ENCODE measurements at places on chromosomes 2 and 18.

- DNase-seq = peak; percentile 14
These were observed 937 bp upstream of the LANCL1 start for GRCh38 chr2:210477496-210477895.

DNA sequence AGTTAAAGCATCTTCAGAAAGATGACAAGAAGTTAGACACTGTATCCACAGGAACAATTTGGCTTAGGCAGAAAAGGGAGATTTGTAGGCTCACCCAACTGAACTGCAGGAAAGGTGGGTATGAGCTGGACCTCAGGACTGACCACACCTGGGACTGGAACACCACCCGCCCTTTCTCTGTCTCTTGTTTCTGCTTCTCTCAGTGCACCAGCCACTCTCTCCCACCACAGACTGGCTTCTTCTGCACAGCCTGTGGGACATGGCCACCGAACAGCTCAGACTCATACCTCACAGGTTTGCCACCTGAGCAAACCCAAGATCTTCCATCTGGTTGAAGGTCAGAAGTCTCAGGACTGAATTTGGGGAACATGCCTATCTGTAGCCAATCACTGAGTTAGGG, 14.2 kb upstream of the MALT1 start:
- DNase-seq = no peak

DNA sequence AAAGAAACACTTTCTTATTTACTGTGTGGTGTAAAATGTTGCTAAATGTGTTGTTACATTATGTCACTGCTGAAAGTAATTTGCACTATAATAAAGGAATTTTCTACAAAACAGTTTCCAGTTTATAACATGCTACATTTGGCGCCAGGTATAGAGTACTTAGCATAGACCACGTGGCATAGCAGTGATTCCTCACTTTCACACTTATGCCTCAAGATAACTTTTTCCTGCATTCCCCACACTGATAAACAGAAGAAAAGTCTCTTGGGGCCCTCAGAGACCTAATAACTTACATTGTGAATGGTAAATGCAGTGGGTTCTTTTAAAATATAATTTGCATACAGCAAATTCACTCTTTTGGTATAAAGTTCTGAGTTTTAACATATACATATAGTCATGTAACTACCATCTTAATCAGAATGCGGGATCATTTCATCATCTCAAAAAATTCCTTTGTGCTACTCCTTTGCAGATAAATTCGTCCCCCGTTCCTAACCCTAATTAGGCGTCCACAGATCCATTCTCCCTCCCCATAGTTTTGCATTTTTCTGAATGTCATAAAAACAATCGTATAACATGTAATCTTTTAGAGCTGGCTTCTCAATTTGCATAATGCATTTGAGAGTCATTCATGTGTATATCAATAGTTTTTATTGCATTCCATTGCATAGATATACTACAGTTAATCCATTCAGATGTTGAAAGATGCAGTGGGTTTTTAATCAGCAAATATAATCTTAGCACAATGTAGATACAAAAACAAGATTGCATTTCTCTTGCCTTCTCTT, 7.5 kb downstream of the LGALSL start:
- DNase-seq = no peak

GRCh38 chr2:26008851-26009566, 24.9 kb upstream of the RAB10 start:
- DNase-seq = peak; percentile 36

- DNase-seq = no peak
These were observed 9.6 kb downstream of the KCNJ3 start for GRCh38 chr2:154707994-154708575.

GRCh38 chr2:212282671-212283261, 255.8 kb downstream of the ERBB4 start:
- no peak for DNase-seq

GRCh38 chr2:168732506-168732905, 69.9 kb upstream of the NOSTRIN start:
- no peak for DNase-seq

- DNase-seq = no peak
These were observed 86.5 kb downstream of the STK39 start for GRCh38 chr2:168160897-168161296.

- no peak for DNase-seq
These were observed 16.0 kb upstream of the LINC00305 start for GRCh38 chr18:64164883-64165282.

DNA sequence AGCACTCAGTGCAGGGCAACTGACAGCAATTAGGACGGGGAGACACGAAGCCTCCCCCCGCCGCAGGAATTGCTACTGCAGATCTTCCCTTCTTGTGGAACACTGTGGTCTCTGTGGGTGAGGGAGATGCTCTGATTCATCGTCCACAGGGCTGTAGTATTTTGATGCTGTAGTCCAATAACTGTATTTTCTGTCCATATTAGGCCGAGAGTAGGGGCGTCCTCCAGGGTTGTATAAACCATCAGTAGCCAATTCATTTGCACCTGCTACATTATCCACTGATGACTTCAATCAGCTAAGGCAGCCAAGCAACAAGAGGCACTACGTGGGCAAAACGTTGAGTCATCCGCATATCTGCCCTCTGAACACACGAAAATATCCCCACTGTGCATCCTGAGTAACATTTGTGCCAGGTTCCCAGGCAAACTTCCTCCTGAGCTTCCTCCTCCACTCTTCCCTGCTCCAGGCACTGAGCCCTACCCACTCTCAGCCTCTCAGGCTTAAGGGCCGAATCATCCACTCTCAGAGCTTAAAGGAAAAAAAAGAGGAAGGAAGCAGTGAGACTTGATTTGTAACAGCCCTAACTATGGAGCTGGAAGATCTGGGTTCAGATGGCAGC, 62.1 kb downstream of the LBH start:
- DNase-seq = no peak

GRCh38 chr2:195456771-195457170, 200.3 kb upstream of the SLC39A10 start:
- DNase-seq = no peak

DNA sequence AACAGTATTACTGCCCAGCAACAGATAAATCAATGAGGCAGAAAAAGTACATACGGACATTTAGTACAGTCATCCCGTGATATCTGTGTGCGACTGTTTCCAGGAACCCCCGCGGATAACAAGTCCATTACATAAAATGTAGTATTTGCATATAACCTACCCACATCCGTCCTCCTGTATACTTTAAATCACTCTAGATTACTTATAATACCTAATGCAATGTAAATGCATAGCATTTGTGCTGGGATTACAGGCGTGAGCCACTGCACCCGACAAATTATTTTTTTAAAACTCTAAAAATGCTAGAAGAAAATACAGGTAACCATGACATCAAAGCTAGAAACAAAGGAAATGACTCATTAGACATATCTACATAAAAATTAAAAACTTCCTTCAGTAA, 91.6 kb downstream of the FAM161A start:
- DNase-seq = peak; percentile 59

GRCh38 chr2:70094978-70095719, 7.9 kb downstream of the PCBP1 start:
- DNase-seq = peak; percentile 86

- no peak for DNase-seq
These were observed 99.0 kb downstream of the PRKCE start for GRCh38 chr2:45750484-45750883.

DNA sequence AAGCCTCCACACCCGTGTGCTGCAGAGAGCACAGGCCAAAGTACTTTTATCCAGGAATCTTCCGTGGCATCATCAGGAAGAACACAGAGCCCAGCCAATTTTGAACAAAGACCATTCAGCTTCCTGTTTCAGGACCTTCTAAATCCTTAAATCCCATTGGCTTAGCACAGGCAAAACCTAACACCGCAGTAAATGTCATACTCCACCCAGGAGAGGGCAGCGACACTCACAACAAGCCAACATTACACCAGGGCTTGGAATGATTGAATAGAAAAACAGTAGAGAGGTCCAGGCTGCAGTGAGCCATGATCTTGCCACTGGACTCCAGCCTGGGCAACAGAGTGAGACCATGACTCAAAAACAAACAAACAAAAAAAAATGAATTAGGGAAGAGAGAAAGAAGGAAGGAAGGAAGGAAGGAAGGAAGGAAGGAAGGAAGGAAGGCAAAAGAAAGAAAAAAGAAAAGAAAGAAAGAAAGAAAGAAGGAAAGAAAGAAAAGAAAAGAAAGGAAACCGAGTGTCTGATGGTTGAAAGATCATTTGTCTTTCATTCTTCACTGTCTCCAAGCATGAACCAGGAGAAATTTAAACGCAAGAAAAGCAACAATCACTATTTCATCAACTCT, 144.6 kb upstream of the SATB2 start:
- DNase-seq = no peak

DNA sequence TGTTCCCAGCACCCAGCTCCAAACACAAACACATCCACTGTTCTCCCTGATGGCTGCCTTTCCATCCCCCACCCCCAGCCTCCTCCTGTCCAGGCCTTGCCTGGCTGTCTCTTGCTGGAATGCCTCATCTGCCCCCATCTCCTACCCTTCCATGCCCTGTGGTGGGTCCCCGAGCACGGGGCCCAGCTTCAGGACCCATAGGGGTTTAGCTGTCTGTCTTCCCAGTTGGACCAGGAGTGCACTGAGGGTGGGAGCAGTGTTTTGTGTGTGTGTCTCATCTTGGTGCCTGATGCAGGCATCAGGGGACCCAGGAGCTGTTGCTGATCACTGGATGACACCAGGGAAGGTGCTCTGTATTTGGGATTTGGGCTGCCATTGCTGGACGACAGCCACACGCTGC, 34.5 kb downstream of the GLI2 start:
- no peak for DNase-seq

GRCh38 chr2:40370007-40370395, 81.9 kb downstream of the SLC8A1 start:
- DNase-seq = no peak

GRCh38 chr18:59056706-59057492, 82.8 kb upstream of the SEC11C start:
- DNase-seq = peak; percentile 23

- DNase-seq = no peak
These were observed 42.7 kb upstream of the PHLPP1 start for GRCh38 chr18:62672600-62672999.

GRCh38 chr2:220696280-220696669, 875.8 kb downstream of the EPHA4 start:
- no peak for DNase-seq

- no peak for DNase-seq
These were observed 1.6 kb downstream of the NCOA1 start for GRCh38 chr2:24492421-24493279.

DNA sequence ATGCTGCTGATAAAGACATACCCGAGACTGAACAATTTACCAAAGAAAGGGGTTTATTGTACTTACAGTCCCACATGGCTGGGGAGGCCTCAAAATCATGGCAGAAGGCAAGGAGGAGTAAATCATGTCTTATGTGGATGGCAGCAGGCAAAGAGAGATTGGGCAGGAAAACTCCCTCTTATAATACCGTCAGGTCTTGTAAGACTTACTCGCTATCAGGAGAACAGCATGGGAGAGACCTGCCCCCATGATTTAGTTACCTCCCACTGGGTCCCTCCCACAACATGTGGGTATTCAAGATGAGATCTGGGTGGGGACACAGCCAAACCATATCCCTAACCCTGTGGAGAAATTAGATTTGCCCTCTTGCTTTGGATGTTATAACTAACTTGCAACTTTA, 1068.0 kb upstream of the ZEB2 start:
- no peak for DNase-seq

DNA sequence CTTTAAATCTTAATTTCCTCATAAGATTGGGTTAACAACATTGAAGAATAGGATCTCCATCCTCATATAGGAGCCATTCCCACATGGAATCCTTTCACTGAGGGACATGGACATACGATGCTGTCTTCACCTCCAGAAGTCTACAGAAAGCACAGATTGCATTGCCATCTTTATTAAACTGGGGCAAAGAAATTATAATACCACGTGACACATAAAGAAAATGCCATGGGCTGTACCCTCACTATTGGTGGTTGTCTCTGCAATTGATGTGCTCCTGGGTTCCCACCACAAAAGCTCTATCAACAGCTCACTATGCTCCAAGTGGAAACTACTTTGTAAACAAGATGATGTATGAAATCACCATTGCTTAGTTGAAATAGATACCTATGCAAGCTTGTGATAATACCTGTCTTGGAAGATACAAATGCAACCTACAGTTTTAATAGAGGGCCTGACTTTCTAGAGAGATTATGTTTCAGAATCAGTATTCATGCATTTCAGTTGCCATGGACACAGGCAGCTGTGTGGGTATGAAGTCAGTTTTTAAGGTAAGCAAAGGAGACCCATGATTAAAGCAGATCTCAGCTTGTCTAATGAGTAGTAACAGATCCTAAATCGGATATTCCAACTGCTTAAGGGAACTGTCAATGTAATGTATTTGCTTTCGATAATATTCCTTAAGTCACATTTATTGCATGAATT, 337.0 kb downstream of the RAD51AP2 start:
- DNase-seq = no peak

DNA sequence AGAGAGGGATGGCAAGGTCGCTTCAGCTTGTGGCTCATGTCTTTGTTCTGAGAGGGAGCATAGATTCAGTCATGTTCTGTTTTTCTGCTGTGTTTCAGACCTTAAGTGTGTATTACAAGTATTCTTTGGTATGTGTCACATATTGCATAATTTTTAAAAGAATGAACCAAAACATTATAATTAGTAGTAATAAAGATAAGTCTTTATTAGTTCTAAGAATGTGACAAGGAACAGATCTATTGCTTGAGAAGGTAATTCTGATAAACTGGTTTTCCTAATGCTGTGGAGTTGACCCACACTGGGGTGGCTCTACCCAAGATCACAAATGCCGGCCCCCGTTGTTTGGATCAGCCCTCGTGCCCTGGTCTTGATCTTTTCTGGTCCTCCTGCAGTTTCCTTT, 124.3 kb upstream of the FOSL2 start:
- DNase-seq = no peak

- no peak for DNase-seq
These were observed 539 bp downstream of the CYP27A1 start for GRCh38 chr2:218782528-218782844.

GRCh38 chr2:177531706-177532105, 139.1 kb downstream of the AGPS start:
- DNase-seq = no peak

DNA sequence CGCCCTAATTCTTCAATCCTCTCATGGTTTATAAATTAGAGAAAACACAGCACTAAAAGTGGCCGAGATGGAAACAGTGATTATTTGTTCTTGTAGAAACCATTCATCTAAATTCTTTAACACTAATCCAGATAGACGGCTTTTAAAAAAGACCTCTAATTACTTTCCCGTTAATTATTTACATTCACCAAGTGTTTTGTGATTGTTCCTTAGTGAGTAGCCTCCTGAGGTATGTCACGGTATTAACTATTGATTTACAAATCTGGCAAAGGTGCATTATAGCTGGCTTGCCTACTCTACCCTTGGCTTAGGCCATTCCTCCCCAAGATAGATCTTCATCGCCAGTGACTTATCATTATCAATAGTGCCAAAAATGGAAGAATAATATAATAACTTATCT, 436.4 kb upstream of the ST6GAL2 start:
- no peak for DNase-seq

- DNase-seq = no peak
These were observed 13.2 kb downstream of the SNORC start for GRCh38 chr2:232883116-232883721.

GRCh38 chr2:62074233-62074632, 121.7 kb upstream of the B3GNT2 start:
- no peak for DNase-seq

All from CD4-positive, alpha-beta T cell treated with Interleukin-4 for 4 hours (primary cell).